Omental fat pad (tissue), 4 donors: ENCODE measurements at places on chromosomes 12 and 14.

GRCh38 chr12:56947633-56948456 is 9.6 kb downstream of the RDH16 start:
- no peak for DNase-seq

GRCh38 chr12:101590383-101590782 is 4.4 kb upstream of the MYBPC1 start:
- no peak for DNase-seq

DNA sequence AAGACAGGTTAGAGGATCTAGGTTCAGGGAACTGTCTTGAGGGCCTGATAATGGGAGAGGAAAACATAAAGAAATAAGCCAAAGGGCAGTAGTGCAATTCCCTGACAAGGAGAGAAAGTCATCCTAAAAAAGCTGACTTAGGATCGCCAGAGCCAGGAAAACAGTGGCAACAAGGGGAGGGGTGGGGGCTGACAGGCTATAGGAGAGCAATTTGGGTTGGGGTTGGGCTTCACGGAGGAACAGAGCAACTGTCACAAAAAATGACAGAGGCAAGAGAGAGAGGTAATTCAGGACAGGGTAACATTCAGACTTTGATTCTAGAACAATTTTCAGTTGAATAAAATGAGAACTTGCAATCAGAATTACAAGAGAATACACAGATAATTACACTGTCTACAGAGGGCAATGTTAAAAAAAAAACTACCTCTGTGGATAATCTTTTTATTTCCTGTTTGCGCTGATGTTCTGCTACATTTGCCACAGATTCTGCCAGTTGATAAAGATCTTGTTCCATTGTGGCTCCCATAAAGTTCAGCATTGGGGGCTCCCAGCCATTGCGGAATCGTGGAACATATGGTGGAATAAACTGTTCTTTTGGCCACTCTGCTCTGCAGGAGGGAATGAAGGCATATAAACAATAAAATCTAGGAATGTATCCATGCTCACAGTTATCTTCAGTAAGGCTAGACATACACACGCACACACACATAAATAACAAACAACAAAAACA is 138.6 kb downstream of the EPS8 start:
- DNase-seq: no peak

GRCh38 chr12:123151457-123152454 is 866 bp upstream of the PITPNM2 start:
- no peak for DNase-seq

- DNase-seq: no peak
These were observed 133.8 kb upstream of the PMCH start for GRCh38 chr12:102331419-102331818.

DNA sequence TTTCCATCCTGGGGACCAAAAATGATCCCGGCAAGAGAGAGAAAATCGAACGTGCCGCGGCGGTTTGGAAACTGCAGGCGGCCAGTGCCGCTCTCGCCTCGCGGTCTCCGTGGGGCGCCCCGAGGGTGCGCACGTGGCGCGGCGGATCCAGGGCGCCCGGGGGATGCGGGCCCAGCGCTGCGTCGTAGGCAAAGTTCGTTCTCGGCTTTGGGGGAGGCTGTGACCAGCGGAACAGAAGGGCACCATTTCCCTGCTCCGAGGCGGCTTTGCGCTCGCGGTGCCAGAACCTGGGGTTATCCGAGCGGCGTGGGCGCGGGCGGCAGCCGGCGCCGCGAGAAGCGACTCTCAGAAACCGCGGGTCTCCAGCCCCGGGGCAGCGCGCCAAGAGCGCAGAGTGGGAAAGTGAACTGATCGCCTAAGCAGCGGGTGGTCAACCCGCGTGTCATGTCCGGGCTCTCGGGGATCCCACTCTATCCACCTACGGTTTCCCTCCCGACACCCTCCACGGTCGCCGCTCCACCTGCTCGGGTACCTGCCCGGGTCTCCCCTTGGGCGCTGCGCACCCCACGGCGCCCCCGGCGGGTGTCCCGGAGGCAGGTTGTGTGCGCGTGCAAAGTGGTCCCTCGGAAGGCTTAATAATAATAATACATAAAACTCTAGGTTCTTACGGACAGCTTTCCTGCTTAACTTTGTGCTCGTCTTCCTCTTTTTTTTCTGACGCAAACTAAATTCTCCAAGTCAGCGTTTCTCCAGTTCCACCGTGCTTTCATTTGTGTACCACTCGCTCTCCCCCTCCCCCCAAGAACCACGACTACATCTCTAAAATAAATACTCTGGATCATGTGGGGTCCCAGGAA is 1.2 kb downstream of the ESRRB start:
- no peak for DNase-seq

DNA sequence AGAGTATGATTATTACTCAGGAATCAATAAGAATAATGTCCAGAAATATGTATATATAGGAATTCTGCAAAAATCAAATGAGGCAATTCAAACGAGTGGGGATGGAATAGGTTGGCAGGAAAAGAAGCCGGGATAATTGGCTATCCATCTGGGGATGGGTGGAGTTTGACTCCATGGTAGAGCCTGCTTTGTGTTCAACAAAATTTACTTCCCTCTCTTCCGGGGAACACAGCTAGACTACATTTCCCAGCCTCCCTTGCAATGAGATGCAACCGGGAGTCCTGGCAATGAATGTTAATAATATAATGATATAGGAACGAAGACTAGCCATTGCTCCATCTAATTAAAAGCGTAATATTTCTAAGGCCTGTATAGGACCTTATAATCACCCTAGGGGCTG is 146.6 kb downstream of the EFCAB11 start:
- no peak for DNase-seq

- DNase-seq: no peak
These were observed 116.0 kb upstream of the LRIG3 start for GRCh38 chr12:59036347-59036746.

DNA sequence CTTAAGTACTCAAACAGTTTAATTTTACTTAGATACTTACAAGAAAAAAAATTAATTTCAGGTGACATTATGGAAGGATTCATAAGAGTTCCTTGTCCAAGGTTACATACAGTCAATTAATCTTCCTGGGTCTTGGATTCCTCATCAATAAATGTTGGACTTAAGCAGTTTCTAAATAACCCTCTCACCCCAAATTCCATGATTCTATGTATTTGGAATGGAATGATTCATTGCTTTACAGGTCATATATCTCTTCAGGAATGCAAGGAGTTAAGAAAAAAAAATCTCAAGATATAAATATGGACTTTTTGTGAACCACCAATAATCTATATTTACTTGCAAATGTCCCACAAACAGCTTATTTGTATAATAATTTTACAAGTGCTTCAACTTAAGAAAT is 84.2 kb upstream of the BMP4 start:
- no peak for DNase-seq

GRCh38 chr12:98895086-98895651 is 250.1 kb downstream of the APAF1 start:
- no peak for DNase-seq
